ENCODE measurements at places on chromosomes 3 and 15. TPM values are rescaled to one million over a fixed set of nuclear protein-coding genes. Genes with fewer than 3 reads are reported as not detected.

The ROPN1 gene
- not detected for total RNA-seq

The NECTIN3 gene
- total RNA-seq = 39.1 TPM

The CYP11A1 gene
- 0.52 TPM for total RNA-seq

The CCR3 gene
- total RNA-seq = not detected

The CRABP1 gene
- 8.9 TPM for total RNA-seq

The SUSD5 gene
- total RNA-seq = 2.6 TPM

The PPP1R2 gene
- 42.8 TPM for total RNA-seq

The C3orf70 gene
- total RNA-seq = 4.2 TPM

The NRG4 gene
- not detected for total RNA-seq

The SLC51A gene
- 2.1 TPM for total RNA-seq

The SLC35G2 gene
- total RNA-seq = 2.1 TPM

The UBAP1L gene
- total RNA-seq = 2.1 TPM

The XXYLT1 gene
- total RNA-seq = 13.6 TPM

The CNOT10 gene
- 30.3 TPM for total RNA-seq

The MCF2L2 gene
- total RNA-seq = under 0.01 TPM

The TMEM207 gene
- total RNA-seq = not detected

The TCTA gene
- total RNA-seq = 8.9 TPM

The WDR93 gene
- total RNA-seq = not detected

Measured in skeletal muscle tissue (tissue), 5 donors.